ENCODE measurements at places on chromosomes 4 and X. TPM values are rescaled to one million over a fixed set of nuclear protein-coding genes. Genes with fewer than 3 reads are reported as not detected.

DNA sequence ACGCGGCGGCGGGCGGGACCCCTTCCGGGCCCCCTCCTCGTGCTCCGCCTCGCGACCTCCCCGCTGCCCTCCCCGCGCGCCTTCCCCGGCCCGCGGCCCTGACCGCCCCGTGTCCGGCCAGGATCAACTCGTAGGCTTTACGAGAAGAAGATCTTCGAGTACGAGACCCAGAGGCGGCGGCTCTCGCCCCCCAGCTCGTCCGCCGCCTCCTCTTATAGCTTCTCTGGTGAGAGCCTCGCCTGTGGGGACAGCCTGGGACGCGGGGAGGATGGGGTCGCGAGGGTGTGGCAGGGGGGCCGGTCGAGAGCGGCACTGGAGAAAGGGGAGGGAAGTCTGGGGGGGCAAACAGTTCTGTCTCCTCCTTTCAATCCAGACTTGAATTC lies 465 bp downstream of the EMD start:
- H3K27me3 ChIP-seq, result no peaks in the 10 kb centered on the region
- peaks cover 18% of the 10 kb centered on the region for H3K4me1 ChIP-seq
- peak overlapping the region; percentile 86 for H3K4me3 ChIP-seq
- peaks cover 13% of the 10 kb centered on the region for H3K36me3 ChIP-seq
- no peak for DNase-seq
- peak overlapping the region; percentile 91 for H3K27ac ChIP-seq

DNA sequence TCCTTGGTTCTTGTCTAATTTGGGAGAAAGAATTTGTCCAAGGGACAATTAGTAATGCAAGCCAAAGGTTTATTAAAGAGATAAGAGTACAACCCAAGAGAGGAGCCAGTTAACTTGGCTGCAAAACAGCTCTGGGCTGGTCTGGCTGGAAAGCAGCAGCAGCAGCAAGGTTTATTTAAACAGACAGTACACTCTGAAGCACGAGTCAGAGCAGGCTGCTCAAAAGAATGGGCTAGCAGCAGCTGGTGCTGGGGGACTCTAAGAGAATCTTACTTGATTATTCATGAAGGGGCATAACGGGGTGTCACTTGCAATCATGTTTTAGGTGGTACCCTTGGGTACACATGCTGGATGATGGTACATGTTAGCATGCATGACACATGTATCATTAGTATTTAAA lies 17.1 kb upstream of the CT47C1 start:
- no peaks in the 10 kb centered on the region for H3K4me1 ChIP-seq
- peaks cover 3% of the 10 kb centered on the region for H3K27me3 ChIP-seq
- no peak for DNase-seq
- H3K4me3 ChIP-seq, result no peak overlapping the region
- no peak overlapping the region for H3K27ac ChIP-seq

Gene PCSK1N
- total RNA-seq, result 1.4 TPM

DNA sequence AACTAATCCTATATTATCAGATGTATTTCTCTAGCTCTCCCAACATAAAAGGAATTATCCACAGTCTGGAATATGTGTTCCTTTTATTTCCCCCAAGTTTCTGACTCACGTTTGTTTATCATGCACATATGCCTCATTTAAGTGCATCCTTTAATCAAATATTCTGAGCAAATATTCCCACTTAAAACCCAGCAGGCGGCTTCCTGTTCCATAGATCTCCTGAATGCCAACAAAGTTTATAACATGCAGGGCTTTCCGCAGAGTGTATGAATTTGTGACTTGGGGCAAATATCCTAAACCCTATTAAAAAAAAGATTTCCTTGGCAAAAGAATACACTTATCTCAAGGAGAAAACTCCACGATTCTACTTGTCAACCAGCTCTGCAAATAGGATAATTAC lies 16.9 kb downstream of the GLRA2 start:
- H3K27ac ChIP-seq, result no peak overlapping the region
- H3K4me1 ChIP-seq, result no peaks in the 10 kb centered on the region
- no peak overlapping the region for H3K4me3 ChIP-seq

Gene CLDN34
- not detected for total RNA-seq

Gene NPY2R
- total RNA-seq, result not detected

- H3K27ac ChIP-seq, result peak within 1 kb of the TSS; percentile 10
- no peaks in the 10 kb centered on the region for H3K36me3 ChIP-seq
- peak; percentile 39 for DNase-seq
Measured at GRCh38 chr4:5710961-5711478, at the start of gene EVC. Gene EVC, plus strand, starts transcription at chr4:5711201. Its CDS starts 180 bp downstream, at chr4:5711381.

Gene TMPRSS11F
- not detected for total RNA-seq

Gene USP38
- total RNA-seq, result 18.5 TPM

All from activated CD8-positive, alpha-beta T cell treated with anti-CD3 and anti-CD28 coated beads for 36 hours (primary cell).